Cardiac fibroblast (primary cell): ENCODE measurements at places on chromosomes 1 and 21.

DNA sequence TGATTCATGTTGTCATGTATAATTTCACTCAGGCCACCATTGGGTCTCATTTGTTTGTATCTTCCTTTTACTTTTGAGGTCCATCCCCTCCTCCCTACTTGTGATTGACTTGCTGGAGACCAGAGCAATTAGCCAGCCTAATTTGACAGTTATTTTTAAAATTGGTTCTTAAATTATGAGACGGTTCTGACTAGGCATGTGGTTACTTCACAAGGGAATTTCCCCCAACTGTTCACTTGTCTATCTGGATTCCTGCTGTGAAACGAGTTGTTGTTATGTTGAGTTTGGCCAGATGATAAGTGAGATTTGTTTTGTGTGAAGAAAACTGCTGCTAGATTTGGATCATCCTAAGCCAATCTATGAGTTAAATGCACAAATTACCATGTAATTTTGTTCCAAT, 359.1 kb downstream of the BARHL2 start:
- DNase-seq, result peak; percentile 18

- no peak for DNase-seq
These were observed 13.4 kb upstream of the ASCL5 start for GRCh38 chr1:201140235-201140940.

DNA sequence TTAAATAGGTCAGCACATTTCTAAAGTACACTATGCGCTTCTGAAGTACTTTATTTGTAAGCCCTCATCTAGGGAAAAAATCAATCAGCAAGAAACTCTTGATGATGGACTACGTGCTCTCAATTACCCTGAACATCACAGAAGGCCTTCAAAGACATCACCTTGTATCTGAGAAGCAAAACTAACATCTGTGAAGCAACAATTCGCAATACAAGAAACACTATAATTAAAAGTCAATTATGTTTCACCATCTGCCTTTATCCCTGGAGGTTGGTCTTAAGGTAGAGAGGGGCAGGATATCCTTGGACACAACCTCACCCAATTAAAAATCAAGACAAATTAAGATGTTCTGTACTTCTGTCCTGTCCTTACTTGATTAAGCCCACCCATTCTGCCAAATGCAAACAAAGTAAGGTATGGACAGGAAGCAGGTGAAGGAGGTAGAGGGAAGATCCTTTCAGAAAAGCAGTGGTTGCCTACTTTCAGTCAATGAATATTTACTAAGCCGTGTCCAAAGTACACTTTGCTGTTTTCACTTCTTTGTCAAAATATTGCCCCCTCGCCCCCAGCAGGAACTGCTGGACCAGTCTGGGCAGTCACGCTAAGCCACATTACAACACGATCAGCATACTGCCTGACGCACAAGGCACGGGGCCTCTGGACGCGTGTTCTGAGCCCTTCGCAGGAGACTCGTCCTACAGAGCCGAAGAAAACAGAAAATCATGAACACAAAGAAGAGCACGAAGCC, 887 bp downstream of the SLC19A2 start:
- DNase-seq, result peak; percentile 75

- no peak for DNase-seq
These were observed 6.6 kb downstream of the ZBTB48 start for GRCh38 chr1:6586404-6586816.

GRCh38 chr1:65725064-65725463, 67.6 kb upstream of the PDE4B start:
- no peak for DNase-seq

DNA sequence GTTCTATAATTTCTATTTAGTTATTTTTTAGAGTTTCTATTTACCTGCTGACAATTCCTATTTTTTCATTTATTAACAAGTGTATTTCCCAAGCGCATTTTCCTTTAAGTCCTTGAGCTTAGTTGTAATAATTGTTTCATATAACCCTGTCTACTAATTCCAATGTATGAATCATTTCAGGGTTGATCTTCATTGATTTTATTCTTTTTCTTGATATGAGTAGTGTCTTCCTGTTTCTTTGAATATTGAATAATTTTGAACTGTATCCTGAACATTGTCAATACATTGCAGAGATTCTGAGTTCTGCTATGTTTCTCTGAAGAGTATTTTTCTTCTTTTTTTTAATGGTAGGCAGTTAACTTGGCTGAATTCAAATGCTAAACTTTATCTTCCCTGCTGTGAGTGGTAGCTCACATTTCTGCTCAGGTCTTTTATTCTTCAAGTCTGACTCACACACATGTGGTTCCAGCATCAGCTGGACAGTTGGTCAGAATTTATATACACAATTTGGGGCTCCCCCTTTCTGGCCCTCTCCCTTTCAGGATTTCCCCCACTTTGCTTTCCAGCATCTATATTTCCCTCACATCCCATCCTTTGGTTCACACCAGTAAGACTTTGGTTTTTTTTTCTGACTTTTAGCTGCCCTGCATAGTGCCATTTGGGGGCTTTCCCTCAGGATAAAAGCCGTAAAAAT, 54.4 kb upstream of the WDR26 start:
- DNase-seq, result peak; percentile 51

DNA sequence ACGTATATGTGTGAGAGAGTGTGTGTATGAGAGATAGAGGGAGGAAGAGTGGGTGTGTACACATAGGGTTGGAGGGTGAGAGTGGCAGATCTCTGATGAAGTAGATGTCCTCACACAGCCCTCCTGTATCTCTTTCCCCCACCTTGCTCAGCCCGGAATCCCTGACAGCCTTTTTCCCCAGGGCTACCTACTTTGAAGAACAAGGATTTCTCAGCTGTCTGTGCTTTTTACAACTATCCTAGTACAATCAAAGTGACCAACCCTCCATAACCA, 29.1 kb upstream of the CADM3 start:
- DNase-seq, result no peak

DNA sequence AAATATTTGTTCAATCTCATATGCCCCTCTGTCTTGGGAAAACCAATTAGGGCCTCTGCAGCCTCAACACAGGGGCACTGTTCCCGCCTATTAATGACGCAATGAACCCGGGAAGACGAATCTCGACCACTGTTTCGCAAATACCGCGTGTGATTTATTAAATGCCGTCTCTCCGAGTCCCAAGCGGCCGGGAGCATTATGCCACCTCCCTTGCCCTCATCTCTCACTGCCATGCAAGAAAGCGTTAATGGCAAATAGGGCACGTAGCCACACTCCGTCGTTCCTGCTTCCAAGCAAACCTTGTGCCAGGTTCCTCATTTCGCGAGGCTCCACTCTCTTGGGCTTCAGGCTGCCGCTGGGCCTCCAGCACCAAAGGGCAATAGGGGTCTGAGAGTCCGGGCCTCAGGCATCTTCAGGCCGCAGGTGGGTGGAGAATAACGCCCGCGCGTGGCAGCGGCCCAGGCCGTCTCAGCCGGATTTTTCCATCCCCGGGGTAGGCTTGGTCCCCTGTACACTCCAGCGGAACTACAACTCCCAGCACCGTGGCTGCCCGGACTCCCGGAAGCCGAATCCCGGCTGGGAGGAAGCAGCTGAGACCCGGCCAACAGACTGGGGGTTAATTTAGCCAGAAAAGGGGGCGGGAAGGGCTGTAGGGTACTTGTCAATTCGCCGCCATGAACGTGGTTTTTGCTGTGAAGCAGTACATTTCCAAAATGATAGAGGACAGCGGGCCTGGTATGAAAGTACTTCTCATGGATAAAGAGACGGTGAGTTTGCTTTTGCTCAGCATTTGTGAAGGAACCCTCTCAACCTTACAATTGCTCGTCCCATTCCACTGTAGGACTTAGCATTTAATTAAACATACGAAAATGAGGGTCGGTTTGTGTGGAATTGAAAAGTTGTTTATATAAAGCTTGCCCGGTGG, at the start of gene VPS45:
Gene VPS45 (plus strand): TSS at position 593 of the 925 bp plus-strand sequence. CDS start 82 bp downstream, at position 675.
- DNase-seq, result peak; percentile 92

DNA sequence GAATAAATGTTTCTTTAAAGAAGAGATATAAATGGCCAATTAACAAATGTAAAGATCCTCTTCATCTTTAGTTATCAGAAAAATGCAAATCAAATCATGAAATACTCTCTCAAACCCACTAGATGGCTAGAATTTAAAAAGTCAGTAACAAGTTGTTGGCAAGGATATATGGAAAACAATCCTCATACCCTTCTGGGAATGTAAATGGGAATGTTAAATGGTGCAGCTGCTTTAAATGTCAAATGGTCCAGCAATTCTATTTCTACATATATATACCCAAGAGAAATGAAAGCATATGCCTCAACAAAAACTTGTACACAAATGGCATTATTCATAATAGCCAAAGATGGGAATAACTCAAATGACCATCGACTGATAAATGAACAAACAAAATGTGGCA, 283.5 kb downstream of the RWDD3 start:
- no peak for DNase-seq

DNA sequence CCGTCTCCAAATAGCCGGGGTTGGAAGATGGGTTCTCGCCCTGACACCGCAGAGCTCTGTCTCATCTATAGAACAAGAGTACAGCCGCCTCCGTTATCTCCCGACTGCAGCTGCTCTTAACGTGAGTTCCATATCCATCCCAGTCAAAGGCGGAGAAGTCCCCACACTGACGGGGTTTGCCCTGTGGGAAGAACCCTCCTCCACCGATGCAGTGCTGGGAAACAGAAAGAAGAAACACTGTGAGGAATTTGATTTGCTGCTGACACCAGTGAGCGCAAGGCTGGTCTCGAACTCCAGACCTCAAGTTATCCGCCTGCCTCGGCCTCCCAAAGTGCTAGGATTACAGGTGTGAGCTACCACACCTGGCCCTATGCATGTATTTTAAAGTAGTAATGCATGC, 9.5 kb downstream of the ITLN2 start:
- DNase-seq, result peak; percentile 55

GRCh38 chr1:66676613-66677298, 75.5 kb upstream of the DYNLT5 start:
- peak; percentile 92 for DNase-seq

GRCh38 chr1:205523891-205524793, 19.7 kb downstream of the CDK18 start:
- peak; percentile 74 for DNase-seq

GRCh38 chr1:94299627-94300553, 62.5 kb upstream of the ARHGAP29 start:
- peak; percentile 86 for DNase-seq

DNA sequence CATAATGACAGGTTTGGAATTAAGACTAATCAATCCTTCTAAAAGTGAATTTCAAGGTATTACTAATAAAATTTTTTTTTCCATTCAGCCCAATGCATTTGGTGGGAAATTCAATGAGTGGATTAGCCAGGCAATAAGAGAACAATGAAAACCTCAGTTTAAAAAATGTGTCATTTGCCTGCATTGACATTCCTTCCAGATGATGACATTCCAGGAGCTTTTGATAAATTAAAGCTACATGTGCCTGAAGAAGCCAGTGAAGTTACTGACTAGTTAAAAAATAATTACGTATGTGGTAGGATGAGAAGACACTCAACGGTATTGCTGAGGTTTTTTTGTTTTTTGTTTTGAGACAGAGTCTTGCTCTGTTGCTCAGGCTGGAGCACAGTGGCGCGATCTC, 37.9 kb upstream of the RC3H1 start:
- peak; percentile 41 for DNase-seq

DNA sequence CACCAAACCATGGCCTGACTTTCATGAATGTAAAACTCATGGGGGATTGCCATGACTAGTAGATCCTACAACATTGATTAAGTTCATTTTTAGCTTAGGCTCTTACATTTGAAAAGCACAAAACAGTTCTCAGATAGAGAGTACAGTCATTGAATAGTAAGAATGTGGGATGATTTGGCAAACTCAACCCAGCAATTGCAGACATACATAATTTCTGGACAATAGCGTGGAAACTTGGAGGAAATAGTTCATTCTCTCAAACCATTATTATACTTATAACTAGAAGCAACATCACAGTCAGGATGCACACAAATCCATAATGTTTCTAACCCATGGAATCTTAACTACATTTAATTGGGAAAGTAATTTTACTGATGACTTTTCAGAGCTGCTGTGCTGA, 598.2 kb downstream of the LMO4 start:
- DNase-seq, result no peak

- no peak for DNase-seq
These were observed 5.9 kb upstream of the CHAF1B start for GRCh38 chr21:36379251-36379650.

- peak; percentile 67 for DNase-seq
These were observed at the start of gene RGS5 for GRCh38 chr1:163202833-163203451. Gene RGS5, minus strand, starts transcription at chr1:163202916. Its CDS starts 81 bp downstream, at chr1:163202835.

GRCh38 chr1:97006044-97006661, 284.6 kb downstream of the PTBP2 start:
- peak; percentile 88 for DNase-seq

GRCh38 chr1:46523496-46524353, 27.7 kb downstream of the KNCN start:
- no peak for DNase-seq

GRCh38 chr1:155133799-155134281, 1.8 kb upstream of the SLC50A1 start:
- no peak for DNase-seq

DNA sequence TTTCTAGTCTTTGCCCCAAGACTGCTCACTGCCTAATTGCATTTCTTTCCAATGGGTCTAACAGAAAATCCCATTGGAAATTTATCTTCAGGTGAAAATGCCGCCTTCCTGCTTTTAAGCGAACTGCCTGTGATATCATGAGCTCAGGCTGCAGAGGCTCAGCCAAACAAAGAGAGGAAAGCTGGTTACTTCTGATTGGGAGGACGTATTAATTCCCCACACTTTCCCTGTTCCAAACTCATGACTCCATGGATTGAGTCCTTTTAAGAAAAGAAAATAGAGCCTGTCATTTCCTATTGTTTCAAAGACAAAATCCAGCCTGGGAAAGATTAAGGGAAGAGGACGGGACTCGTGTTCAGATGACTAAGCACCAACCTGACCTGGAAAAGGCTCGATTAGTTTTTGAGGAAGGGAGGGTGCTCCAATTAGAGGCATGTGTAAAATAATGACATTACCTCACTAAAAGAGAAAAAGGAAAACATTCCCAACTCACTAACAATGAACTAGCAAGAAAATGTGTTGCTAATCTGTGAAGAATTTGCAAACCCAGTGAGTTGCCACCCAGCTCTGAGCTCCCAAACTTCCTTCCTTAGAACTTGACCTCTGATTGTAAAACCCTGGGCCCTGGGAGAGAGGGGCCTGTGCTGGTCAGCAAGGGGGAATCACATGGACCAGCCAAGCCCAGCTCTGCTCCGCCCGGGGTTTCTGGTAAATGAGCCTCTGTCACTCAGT, 61.2 kb downstream of the TCP10L start:
- DNase-seq, result peak; percentile 92

DNA sequence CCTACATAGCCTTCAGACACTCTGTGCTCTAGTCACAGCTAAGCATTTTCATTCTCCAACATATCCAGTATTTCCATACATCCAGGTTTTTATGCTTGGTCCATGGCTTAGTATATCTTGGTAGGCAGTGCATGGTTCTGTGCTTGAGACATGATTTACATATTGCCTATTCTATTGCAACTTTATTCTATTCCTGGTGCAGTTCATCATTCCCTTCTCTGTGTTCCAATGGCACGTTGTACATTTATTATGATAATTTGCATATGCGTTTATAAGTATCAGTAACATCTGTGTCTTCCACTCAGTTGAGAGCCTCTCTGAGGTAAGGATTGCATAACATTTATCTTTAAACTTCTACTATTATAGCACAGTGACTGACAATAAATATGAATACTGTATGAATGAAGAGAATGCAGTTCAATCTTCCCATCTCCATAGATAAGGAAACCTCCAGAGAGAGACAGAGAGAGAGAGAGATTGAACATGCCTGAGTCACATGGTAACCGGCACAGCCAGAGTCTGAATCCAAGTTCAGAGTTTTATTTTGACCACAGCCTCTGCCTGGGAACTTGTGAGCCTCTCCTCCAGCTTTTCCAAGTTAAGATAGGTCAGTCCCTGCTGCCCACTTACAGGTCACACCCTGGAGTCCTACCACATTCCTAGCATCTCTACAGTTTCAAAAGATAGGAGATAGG, 41.5 kb downstream of the PLPPR5 start:
- DNase-seq, result peak; percentile 22

GRCh38 chr1:169873582-169874199, 20.0 kb downstream of the SCYL3 start:
- no peak for DNase-seq
